ENCODE measurements at places on chromosomes 13 and 19.

- DNase-seq: no peak
These were observed 419.7 kb downstream of the KLF12 start for GRCh38 chr13:73714522-73714921.

- DNase-seq: no peak
These were observed 64.4 kb upstream of the NPAS1 start for GRCh38 chr19:46954993-46955812.

- DNase-seq: no peak
These were observed 63.4 kb downstream of the RYR1 start for GRCh38 chr19:38496603-38497487.

DNA sequence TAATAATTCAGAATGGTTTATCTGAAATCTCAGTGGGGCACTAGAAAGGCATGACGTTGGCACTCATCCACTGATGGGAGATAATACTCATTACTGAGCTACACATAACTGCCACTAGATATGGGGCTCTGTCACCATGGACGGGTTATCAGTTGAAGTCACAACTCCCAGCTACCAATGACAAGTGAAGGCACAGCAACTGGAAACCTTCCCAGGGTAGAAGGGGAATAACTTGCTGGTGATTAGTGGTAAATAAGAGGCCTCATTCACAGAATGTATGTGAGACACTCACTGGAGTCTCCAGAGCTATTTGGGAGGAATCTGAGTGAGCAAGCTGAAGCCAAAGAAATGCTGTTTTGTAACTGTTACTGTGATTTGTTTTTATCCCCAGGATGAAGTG, 249.6 kb downstream of the ENOX1 start:
- DNase-seq: no peak

- DNase-seq: no peak
These were observed 53.1 kb downstream of the FOXO1 start for GRCh38 chr13:40613192-40613818.

DNA sequence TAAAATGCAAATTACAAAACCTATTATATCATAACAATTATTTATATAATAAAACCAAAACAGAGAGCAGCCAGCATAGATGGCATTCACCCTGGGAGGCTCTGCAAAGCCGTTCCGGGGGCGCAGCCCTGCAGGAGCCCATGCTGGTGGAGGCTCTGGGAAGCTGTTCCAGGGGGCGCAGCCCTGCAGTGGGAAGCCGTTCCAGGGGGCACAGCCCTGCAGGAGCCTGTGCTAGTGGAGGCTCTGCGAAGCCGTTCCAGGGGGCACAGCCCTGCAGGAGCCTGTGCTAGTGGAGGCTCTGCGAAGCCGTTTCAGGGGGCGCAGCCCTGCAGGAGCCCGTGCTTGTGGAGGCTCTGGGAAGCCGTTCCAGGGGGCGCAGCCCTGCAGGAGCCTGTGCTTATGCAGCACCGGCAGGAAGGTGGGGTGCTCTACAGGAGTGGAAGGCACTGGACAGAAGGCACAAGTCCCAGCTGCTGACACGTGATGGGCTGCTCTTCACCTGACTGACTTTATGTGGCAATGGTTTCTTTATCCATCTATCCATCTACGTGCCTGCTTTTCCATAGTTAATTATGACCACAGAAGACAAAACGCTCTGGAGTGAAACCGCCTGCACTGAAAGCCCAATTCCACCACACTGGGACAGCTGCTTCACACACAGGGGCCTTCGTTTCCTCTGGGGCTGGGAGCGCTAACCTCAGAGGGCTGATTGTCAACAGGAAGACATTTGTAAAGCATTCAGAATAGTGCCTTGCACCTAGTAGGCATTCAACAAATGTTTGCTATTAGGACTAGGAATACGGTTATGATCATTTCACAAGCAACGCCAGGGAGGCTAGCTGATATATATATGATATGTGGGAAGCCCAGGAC, 23.7 kb downstream of the PCID2 start:
- DNase-seq: no peak

GRCh38 chr13:77177646-77178045, 149.2 kb downstream of the MYCBP2 start:
- no peak for DNase-seq

DNA sequence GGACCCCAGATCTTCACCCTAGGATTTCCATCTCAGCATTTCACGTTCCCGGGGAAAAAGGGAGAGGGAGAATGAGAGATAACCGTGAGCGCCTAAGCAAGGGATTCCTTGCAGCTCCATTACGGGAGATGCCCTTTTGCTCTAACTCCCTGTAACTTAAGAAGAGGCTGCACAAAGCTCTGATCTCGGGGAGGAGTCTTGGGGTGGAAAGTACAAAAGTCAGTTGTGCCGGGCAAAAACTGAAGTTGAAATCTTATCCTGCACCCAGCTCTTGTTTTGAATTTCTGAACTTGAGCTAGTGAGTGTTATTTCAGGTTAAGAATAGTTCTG, 256.4 kb upstream of the SOX21 start:
- no peak for DNase-seq

DNA sequence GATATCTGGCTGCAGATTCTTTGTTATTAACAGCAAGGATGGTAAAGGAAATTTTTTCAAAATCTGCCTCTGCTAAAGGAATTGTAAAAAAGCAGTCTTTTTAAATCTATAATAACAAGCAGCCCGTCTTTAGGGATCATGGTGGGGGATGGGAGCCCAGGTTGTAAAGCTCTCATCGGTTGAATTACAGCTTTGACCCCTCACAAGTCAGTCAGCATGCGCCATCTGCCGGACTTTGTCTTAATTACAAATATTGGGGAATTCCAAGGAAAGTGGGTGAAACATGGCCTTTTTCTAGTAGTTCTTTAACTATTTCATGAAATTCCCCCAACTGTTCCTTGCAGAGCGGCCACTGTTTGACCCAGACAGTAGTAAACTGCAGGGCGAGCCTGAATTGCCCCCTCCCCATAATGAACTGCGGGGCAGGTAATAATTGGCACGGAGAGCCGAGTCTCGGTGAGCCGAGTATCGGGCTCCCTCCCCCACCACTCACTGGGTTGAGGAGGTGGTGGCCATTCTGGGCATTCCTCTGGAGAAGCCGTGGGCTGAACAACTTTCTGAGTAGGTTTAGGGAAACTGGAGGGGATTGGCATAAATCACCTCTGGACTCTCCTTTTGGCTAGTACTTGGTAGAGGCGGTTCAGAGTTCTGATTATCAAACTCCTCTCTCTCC, 11.6 kb downstream of the ZNF578 start:
- peak; percentile 47 for DNase-seq

DNA sequence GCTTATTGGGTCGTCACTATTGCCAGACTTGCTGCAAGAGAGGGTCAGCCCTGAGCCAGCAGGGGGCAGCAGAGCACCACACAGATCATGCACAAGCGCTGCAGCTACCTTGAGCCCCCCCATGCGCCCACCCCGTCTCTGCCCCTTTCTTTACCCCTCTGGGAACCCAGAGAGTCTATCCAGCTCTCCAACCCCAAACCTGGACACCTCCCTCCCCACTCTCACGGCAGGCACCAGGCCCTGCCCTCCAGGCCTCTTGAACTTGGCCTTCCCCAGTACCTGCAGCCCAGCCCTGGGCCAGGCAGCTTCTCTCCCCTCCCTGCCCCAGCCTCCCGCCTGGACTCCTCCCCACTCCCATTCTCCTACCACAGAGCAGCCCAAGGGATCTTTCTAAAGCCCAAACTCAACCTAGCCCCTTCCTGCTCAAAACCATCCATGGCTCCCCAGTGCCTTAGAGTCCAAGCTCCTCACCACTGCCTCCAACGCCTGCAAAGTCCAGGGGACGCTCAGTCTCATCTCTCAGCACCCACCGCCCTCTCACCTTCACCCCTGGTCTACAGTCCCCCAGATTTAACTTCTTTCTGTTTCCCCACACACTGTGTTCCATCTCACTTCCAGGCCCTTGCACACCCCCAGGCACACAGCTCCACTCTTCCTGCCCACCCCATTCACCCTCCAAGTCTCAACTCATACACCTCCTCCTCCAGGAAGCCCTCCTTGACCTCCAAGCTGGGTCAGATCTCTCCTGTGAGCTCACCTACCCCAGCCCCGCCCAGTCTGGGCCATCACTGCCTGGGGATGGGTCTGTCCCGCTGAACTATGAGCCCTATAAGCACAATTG, 9.4 kb upstream of the CEACAM16 start:
- peak; percentile 86 for DNase-seq

DNA sequence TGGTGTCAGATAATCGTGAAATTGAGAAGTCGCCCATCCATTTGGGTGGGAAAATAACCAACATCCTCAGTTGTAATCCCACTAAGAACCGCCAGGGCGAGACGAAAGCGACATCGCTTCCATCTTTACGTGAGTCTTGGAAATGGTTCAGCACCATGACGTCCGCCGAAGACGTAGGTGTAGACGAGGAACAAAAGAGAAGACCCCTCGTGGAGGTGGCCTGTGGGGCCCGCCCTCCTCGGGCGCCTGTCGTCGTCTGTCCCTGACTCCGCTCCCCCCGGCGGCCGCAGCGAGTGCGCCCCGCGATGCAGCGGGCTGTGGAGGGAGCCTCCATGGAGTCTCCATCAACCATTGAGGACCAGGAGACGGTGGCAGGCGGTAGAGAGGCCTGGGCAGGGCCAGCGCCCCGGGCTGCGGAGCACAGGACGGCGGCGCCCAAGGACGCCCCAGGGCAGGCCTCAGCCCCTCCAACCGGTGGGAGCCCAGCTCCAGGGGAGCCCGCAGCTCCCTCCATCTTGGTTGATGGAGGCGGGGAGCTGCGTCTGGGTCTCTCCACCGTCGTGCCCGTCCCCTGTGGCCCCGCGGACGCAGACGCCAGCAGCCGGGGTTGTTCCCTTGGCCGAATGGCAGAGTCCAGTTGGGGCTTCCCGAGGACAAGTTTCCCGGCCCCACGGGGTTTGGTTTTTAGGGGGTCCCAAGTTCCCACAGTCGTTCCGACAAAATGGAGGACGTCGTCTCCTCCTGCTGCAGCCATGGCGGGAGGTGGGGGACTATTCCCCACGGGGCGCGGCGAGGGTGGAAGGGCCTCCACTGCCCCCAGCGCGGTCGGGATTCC, 990 bp upstream of the ZMYM2 start:
- DNase-seq: peak; percentile 83

- no peak for DNase-seq
These were observed 2.7 kb upstream of the NOP53 start for GRCh38 chr19:47742634-47743033.

- DNase-seq: peak; percentile 68
These were observed 845 bp downstream of the SPRY2 start for GRCh38 chr13:80339912-80340650.

- DNase-seq: no peak
These were observed 56.7 kb upstream of the UQCRFS1 start for GRCh38 chr19:29269641-29270040.

DNA sequence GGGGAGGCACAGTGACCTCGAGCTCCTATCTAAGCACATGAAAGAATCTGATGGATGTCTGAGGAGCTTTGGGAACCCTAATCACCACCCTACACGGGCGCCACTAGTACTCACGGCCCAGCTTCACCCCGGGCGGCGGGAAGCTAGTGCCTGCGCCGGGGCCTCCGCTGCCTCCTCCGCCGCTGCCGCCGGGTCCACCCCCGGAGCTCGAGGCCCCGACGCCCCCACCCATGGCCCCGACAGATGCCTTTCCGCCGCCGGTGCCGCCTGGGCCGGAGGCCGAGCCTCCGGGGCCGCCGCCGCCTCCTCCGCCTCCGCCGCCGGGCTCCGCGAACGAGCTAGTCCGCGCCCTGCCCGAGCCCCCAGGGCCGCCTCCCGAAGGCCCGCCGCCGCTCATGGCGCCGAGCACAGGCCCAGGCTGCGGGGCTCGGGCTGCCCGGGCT, 312 bp downstream of the GSK3A start:
- DNase-seq: no peak

GRCh38 chr19:46660008-46660517, 919 bp downstream of the DACT3 start:
- DNase-seq: peak; percentile 71

DNA sequence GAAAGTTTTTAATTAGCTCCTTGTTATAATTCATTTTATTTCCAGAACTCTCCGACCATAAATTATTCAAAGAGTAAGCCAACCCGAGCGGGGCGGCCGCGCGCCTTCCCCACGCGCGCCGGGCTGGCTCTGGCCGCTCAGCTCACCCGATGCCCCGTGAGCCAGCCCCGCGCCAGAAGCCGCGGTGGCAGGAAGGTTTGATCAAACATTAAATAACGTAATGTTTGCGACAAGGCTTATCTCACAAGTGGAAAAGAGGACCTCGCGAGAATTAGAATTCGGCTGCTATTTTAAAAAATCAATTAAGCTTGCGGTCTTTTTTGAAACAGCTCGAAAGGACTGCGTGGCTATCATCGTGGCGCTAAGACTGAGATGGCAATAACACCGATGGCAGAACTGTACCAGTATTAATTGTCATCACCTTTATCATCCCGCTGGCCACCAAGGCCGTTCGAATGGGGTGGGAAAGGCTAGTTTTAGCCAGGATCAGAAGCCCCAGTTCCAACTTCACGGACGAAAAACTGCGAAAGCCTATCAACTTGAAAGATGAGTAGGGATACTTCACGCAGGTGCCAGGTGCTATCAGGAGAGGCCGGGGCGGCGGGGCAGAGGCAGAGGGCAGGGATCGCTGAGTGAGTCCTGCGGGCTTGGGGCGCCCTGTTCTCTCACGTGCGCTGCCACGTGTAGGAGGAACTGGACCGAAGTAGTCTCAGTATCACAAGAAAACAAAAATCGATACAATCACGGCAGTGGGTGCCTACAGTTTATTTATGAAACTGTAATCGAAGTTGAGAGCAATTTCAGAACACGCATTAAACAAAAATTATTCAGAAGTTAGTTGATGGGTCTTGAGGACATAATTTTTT, 6.4 kb downstream of the POU4F1 start:
- DNase-seq: peak; percentile 63

GRCh38 chr19:33419788-33420130, 46.2 kb downstream of the CEBPG start:
- peak; percentile 83 for DNase-seq

DNA sequence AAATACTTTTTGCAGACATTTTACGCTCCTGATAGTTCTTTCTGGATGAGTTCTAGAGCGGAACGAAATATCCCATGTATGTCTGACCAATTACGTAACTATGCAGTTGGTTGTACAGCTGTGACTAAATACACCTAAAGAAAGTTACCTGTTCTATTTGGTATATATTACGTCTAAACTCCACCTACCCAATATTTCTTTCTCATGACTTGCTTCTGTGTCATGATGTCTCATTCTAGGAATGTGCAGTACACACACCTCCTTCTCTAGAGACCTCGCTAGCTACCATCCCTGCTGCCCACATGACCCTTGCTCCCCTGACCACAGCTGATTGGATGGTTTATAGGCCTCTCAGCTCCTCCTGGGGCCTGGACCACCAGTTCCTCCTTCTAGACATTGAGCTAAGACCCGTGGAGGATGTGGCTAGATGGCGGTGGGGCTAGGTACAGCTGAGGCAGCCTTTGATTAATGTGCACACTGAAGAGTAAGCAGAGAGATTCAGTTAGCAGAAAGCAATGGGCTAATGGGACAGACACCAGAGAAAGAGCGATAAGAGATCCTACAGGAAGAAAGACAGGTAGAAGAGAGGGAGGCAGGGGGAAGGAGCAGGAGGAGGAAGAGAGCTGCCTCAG, 422.1 kb downstream of the COG6 start:
- no peak for DNase-seq

- no peak for DNase-seq
These were observed 2.5 kb downstream of the URI1 start for GRCh38 chr19:29944390-29945012.

GRCh38 chr13:27004866-27005265, 166.7 kb downstream of the USP12 start:
- DNase-seq: no peak

GRCh38 chr13:19663416-19663979, 30.0 kb downstream of the MPHOSPH8 start:
- no peak for DNase-seq
